SW480 (cell line): ENCODE measurements at places on chromosomes 3 and 15.

DNA sequence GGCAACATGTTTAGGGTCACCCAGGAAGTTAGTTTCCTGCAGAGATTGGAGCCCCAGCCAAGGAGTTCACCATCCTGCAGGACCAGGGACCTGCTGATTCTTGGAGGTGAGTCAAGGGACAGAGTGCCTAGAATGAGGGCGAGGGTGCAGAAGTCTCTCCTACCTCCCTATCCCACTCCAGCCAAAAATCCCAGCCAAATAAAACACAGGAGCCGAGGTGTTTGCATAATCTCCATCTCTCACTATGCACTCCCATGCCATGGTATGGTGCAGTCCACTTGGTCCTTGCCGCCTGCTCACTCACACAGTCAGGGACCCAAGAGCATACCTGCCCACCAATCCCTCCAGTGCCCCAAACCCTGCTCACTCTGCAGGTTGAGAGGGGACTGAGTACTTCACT is 294.2 kb downstream of the UACA start:
- no peak for DNase-seq

- DNase-seq, result no peak
Observed at GRCh38 chr3:41044523-41044922, 154.8 kb upstream of the CTNNB1 start.

- DNase-seq, result no peak
Observed at GRCh38 chr15:64502551-64502950, 42.2 kb downstream of the ZNF609 start.

- DNase-seq, result peak; percentile 54
Observed at GRCh38 chr3:113783463-113783862, 36.6 kb downstream of the ATP6V1A start.

DNA sequence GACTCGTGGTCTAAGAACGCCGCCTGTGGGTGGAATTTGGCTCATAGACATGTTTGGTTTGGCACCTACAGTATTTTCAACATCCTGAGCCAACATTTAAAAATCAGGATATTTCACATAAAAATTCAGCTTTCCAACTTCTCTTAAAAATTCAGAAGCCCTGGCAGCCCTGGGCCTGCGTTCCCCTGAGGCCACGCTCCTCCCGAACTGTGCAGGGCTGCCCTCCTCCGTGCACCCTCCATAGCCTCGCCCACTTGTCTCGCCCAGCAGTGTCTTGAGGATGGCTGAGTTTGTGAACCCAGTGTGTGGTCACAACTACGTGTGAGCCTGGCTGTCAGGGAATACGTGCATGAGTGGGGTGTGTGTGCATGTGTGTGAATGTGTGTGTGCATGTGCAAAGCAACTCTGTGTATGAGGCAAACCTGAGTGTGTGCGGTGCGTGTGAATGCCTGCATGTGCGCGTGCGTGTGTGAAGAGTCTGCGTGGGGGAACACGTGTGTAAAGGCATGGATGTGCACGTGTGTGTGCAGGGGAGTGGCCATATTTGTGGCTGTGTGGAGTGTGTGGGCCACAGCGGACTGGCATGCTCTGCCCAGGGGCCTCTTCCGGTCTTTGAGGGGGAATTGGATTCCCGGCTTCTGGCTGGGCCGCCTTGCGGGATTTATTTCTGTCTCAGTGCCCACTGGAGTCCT is 30.9 kb downstream of the PTH1R start:
- DNase-seq, result no peak

DNA sequence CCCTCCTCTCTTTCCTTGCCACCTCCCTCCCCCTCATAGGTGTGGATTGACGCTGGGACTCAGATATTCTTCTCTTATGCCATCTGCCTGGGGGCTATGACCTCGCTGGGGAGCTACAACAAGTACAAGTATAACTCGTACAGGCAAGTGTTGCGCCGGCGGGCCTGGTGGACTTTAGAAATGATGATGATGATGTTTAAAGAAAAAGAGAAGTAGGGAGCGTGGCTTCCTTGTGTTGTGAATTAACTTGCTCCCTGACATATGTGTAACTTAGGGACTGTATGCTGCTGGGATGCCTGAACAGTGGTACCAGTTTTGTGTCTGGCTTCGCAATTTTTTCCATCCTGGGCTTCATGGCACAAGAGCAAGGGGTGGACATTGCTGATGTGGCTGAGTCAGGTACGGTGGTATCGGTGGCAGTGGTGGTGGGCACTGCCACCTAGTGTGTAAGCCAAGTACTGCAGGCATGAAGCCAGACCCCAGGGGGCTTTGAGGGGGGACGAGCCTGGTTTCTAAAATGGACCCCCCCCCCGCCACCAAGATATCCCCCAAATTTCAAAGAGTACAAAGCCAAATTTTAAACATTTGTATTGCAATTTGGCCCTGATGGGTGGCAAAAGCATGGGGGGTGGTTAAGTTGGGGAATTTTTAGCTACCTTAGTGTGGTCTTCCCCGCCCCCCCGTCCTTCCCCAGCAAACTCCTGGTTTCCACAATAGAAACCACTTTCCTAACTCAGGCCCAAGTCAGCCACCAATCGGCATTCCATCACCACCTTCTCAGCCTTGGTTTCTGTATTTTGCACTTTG is 65.6 kb downstream of the SLC6A6 start:
- peak; percentile 40 for DNase-seq

DNA sequence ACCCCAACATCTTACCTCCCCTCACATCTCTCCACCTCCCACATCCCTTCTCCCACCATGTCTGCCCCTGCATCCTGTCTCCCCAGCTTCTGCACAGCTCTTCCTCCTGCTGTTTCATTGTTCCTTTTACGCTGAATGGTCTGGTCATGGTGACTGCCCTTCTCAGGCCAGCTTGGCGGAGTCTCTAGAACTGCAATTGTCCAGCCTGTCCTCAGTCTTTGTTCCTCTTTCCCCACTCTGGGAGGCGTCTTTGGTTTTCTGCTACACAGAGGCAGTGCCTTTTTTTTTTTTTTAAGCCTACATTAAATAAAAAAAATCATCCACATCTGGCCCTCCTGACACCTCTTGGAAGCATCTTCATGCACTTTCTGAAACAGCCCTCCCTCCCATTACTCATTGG is 49.1 kb upstream of the SEC22A start:
- no peak for DNase-seq

GRCh38 chr3:132758740-132759139 is 36.5 kb upstream of the NPHP3 start:
- DNase-seq, result no peak

DNA sequence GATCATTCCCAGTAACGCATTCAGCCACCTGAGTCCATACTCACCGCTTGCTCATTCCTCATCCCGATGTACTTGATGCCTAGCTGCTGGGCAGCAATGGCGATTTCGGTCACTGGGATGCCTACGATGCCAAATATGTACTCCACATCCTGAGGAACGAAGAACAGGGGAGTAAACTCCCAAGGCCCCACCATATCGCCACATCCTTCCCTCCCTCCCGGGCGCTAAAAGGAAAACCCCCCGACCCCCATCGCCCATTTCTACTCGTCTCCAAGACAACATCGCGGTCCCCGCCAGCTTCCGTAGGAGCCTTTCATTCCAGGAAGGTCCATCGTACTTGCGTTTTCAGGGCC is 347 bp downstream of the HACL1 start:
- peak; percentile 7 for DNase-seq

- DNase-seq, result no peak
Observed at GRCh38 chr3:111762537-111762936, 96.5 kb upstream of the PHLDB2 start.

DNA sequence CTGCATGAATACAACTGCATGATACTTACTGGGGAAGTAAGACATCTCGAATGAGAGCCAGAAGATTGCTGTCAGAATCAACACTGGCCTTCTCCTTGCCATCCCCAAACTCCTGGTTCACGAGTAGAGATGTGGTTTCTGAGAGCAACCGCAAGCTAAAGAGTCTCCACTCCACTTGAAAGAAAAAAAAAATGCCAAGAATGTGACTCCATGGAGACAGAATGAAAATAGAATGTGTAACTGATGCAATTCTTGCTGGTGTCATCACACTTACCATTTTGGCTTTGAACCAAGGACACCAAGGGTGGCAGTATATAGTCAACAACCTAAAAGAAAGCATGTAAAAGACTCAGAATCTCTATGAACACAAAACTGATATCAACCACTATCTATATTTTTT is 280.4 kb downstream of the ULK4 start:
- peak; percentile 89 for DNase-seq

DNA sequence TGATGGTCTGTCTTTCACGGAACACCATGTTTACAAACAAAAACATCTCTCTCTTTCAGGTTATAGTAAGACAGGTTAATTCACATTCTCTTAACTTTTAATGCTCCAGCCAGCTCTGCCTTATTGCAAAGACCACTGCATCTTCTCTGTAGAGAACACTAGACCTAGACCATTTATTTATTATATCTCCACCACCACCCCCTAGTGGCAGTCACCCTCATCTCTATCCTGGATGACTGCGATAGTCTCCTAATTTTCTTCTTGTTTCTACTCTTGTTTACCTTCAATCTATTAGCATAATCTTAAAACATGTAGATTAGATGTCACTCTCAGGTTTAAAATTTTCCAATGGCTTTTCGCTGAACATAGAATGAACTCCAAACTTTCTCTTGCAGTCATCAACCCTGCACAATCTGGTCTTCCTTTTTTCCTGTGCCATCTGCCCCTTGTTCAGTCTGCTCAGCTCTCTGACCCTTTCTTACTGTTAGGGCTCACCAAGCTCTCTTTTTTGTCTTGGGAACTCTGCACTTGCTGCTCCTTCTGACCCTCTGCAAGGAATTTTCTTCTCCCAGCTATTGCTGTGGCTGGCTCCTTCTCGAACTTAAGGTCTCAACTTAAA is 155.6 kb downstream of the SQOR start:
- peak; percentile 11 for DNase-seq

GRCh38 chr3:44562147-44562546 is 7.2 kb downstream of the ZKSCAN7 start:
- no peak for DNase-seq

DNA sequence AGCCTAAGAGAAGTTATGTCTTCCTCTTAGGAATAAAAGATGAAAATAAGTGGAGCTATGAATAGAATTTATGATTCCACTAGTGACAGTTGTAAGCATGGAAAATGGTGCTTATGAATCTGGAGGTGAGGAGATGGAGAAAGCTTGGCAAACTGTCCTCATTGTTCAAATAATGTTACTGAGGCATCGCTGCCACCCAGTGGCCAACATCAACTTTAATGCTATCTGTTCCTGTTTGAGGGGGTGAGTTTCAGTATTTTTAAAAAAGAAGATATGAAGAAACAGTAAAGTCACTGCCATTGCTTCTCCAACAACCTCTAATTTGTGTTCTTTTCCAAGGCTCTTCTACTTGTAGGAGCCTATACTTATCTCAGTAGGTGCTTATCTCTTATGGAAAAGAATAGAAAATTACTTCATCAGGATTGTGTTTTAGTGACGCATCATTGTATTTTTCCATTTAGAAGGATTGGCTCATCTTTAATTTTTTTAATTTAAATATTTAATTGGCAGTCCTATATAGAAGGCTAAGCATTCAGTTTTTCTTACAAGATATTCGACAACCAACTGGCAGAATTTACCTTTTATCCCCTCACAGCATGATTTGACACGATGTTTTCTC is 260.4 kb upstream of the P2RY1 start:
- peak; percentile 57 for DNase-seq

DNA sequence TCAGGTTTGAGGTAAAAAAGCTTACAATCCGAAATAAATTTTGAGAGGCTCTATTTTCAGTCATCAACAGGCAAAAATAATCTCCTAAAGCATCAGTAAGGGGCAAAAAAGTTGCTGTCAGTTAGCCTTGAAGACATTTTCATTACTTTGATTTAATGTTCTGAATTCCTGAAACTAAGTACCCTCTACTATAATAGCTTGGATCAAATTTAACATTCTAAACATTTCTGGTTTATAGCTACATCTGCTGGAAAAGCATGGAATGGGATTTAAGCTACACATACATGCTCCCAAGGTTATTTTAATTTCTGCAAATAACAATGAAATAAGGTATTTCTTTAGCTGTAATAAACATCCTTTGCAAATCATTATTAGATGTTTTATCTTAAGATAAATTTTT is 245.4 kb downstream of the ULK4 start:
- DNase-seq, result peak; percentile 42

DNA sequence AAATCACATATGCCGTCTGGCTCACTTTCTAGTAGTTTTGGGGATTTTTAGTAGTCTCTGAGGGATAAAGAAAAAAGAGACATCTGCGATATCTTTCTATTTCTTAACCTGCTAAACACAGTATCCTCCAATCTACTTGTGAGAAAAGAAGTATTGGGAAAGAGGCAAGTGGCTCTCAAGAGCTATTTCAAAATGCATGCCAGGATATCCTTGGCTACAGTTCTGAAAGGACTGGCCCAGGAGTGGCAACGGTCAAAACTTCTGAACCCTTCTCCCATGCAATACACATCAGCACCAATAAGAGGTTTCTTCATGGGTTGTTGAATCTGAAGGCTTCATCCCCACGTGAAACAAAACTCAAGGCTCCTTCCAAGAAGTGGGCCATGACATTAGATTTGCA is 204.0 kb upstream of the WNT5A start:
- no peak for DNase-seq

- peak; percentile 95 for DNase-seq
Observed at GRCh38 chr3:171788546-171789351, 21.5 kb downstream of the PLD1 start.

DNA sequence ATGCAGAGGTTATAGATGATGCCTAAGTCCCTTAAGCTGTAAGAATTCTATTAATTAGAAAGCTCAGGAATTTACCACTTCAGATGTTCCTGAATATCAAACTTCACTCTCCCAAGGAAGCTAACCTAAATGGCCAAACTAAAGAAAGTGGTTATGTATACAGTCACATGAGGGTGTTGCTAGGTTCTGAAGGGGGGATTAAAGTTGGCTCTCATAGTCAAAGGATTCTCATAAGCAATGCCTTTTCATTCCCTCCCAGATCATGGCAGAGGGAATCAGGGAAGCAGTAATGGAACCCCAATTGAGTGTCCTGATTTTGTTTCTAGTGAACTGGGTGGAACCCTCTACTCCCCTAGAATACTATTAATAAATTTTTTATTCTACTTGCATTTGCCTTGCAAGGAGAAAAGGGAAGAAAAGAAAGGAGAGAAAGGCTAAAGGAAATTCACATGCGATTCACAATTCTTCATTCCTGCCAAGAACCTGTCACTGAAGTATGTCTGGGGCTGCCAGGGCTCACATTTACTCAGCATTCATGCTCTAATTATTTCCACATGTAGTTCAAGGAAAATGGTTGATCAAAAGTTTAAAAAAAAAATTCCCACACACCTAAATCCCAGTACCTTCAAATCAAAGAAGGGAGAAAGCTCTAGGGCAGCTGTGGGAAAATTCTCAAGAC is 25.1 kb downstream of the FSTL1 start:
- no peak for DNase-seq

DNA sequence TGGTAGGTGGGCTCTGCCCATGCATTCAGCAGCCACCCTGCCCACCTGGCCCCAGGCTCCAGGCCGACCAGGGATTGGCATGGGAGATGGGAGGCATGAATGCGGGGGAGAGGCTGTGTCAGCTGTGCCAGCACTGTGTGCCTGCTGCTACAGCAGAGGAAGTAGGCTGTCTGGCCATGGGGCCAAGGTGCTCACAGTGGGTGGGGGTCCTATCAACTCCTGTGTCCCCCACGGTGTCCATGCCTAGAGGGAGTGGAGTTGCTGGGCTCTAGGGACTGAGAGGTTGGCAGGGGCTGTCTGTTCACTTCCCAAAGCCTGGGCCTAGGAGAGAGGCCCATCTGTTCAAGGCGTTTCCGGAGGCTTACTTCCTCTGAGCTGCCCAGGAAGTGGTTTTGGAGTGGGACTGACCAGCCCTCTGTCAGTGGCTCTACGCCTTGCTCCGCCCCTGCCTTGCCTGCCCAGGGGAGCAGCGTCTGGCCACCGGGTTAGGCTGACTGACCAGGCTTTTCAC is 5.8 kb downstream of the PRKCD start:
- DNase-seq, result no peak
